ENCODE measurements at places on chromosomes 7 and 10.

GRCh38 chr10:51685768-51686167 lies 13.6 kb downstream of the CSTF2T start:
- no peak for DNase-seq

- DNase-seq = no peak
Observed at GRCh38 chr7:24143547-24143946, 140.4 kb upstream of the NPY start.

- no peak for DNase-seq
Observed at GRCh38 chr7:17159500-17160037, 138.9 kb upstream of the AHR start.

GRCh38 chr10:20287586-20287985 lies 471.4 kb downstream of the PLXDC2 start:
- no peak for DNase-seq

DNA sequence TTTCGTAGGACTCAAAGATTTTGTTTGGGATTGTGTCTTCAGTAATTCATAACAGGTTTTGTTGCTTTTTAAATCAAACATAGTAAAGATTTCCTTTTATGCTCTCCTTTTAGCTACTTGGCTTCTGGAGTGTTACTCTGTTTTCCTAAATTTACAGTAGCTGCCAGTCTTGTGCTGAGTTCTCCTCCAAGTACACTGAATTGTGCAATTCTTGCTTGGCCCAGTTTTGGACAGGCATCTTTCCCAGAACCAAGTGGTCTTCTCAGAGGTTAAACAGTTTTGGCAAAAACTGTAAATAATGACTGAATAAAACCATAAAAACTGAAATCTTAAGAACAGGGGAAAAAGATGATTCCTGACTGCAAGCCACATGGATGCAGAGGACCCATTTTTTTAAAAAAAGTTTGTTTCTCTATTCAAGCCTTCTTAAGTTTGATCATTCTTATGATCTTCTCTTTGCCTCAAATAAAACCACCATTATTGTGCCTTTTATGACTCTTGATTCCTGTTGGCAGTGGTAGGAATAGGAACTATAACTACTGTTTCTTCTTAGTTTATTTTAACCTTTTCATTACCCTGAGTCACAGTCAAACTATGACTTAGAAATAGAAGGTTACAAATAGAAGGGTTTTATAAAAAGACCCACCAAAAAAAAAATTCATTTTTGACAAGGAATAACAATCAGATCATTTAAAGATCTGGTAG lies 88.0 kb downstream of the MDFIC start:
- no peak for DNase-seq

- no peak for DNase-seq
Observed at GRCh38 chr10:62093863-62094291, 174.8 kb downstream of the RTKN2 start.

DNA sequence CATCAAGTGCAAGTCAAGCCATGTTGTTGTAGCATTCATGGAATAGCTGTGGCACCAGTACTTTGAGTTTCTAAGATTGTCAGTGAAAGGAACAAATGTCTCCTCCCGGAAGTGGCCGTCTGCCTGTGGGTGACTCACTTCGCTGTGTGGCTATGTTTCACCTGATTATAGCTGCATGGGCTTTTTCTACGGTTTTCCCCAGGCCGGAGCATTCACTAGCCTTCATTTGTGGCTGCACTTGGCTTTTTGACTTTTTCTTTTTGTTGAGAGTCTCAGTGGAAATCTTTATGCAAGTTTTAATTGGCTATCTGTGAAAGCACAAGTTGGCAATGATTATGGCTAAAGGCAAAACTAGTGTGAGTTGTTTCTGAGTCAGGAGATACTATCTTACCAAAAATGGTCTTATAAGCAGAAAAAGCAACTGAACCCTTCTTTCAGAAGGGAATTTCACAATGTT lies 35.0 kb downstream of the SRI start:
- no peak for DNase-seq

DNA sequence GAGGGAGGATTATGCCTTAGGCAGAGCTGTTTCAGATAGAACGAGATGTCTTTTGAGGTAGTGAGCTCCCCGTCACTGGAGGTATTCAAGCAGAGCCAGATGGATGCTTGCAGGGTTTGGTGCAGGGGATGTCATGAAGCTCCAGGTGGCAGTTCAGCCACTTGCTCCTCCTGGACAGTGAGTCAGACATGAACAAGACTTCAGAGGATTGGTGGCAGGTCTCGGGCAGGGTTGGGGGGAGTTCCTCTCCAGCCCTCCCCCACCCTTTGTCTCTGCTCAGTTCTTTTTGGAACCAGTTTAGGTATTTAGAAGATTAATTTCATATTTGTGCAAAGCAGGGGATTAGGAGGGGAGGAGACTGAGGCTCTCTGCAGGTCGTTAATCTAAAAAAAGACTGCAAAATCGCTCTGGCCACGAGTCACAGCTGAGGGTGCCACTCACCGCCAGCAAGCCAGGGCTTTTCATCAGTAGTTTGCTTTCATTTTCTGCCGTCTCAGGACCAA lies 21.5 kb upstream of the MYL10 start:
- no peak for DNase-seq

GRCh38 chr10:24174014-24174413 lies 34.9 kb upstream of the KIAA1217 start:
- no peak for DNase-seq

DNA sequence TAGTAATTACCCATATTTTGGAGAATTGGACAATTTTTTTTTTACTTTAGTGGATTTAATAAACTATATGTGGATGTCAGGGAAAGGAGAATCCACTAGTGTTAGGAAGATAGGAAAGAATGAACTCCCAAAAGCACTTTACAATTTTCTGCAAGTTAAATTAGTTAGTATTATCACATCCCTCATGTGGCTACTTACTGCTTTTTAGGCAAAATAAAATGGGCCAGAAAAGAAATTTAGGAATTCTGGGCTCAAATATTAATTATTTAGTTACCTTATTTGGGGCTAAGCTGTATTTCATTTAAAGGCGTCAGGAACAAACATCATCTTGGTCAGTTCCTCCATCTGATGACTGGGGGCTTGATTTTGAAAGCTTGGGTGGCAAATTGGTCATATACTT lies 4.8 kb upstream of the CUX1 start:
- DNase-seq = no peak

DNA sequence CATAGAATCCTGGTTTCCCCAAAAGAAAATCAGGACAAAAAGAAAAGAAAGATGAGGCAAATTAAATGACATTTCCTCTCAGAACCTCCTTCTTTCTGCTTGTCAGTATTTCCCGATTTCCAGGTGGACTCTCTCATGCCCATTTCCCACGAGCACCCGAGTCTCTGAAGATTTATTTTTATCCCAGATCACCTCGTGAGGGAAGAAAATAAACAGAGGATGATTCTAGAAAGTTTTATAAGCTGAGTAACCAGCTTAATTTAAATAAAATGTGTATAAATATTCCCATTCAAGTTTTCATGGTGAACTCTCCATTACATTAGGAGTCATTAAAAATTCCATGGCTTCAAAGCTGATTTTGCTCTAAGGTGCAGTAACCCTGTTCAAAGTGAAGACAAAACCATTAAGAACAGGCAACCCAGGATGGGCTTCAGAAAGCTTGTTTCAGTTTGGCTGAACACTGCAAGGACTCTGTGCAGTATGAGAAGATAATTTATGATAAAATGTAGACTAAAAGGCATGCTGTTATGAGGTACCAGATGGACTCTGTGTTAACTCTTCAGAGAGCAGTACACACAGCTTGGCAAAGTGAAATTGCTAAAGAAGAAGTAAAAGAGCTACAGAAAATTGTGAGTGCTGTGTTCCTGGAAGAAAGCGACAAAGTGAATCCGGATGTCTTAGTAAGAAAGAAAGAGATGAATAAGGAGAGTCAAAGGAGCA lies 521.3 kb upstream of the LRRN3 start:
- no peak for DNase-seq

GRCh38 chr7:121102619-121103018 lies 114.1 kb downstream of the CPED1 start:
- no peak for DNase-seq

DNA sequence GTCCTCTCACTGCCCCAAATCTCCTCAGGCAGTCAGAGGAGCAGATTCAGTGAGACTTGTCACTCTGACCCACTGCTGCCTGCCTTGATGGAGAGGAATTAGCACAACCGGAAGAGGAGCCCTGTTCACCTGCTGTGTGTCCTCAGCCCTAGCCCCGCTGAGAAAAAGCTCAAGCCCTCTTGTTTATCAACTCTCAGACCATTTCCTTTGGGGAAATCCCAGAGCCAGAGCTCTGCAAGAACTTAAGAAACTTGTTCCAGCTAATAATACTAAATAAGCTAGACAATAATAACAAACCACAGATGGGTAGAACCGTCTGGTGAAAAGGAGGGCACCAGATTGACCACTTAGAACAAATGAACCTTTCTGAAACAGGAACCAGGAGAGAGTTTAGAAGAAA lies 37.7 kb upstream of the ITGB1 start:
- no peak for DNase-seq

GRCh38 chr10:78777867-78778266 lies 290.9 kb upstream of the ZMIZ1 start:
- DNase-seq = no peak

- no peak for DNase-seq
Observed at GRCh38 chr7:115822380-115822779, 208.2 kb downstream of the TFEC start.

- DNase-seq = no peak
Observed at GRCh38 chr7:106864298-106865081, 592 bp upstream of the PIK3CG start.

DNA sequence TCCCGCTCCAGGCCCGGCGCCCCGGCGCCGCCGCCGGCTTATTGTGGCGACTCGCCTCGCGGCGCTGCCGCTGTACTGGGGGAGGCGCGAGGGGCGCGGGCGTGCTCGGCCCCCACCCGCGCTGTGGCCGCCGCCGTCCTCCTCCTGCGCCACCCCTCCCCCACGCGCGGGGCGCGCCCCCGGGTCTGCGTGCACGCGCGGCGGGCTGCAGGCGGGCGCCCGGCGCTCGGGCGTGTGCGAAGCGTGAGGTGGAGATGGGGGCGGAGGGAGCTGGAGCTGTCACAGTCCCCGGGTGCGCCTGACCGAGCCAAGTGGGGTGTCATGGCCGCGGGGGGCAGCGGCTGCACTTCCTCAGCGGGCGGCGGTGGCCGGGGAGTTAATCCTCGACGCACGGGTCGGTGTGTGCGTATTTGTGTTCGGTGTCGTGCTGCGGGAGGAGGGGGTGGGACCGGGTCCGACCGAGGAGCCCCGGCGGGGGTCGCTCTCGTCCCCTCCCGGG lies 672 bp downstream of the LCOR start:
- no peak for DNase-seq

- no peak for DNase-seq
Observed at GRCh38 chr7:117530390-117530789, 50.6 kb downstream of the CFTR start.

GRCh38 chr10:7436490-7437100 lies 25.8 kb upstream of the SFMBT2 start:
- no peak for DNase-seq

DNA sequence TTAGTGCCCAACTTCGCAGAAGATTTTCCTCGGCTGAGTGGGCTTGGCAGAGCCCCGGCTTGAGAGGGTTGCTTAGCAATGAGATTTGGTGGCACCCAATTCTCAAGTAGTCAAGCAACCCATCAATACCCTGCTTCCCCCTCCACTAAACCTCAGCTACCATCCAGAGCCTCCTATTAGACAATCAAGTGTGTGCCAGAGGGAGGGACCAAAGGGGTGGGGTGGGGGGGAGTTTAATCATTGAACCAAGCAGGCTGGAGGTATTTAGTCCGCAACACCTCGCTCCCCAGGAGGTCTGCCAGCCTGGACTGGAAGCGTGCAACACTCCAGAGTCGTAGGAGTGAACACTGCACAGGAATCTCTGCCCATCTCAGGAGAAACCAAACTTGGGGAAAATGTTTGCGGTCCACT lies at the start of gene HKDC1:
TSS of gene HKDC1 (plus strand) at position 292 of the 411 bp plus-strand sequence. CDS start at position 396, 104 bp downstream.
- no peak for DNase-seq

- no peak for DNase-seq
Observed at GRCh38 chr10:10644008-10644646, 373.5 kb upstream of the CELF2 start.

DNA sequence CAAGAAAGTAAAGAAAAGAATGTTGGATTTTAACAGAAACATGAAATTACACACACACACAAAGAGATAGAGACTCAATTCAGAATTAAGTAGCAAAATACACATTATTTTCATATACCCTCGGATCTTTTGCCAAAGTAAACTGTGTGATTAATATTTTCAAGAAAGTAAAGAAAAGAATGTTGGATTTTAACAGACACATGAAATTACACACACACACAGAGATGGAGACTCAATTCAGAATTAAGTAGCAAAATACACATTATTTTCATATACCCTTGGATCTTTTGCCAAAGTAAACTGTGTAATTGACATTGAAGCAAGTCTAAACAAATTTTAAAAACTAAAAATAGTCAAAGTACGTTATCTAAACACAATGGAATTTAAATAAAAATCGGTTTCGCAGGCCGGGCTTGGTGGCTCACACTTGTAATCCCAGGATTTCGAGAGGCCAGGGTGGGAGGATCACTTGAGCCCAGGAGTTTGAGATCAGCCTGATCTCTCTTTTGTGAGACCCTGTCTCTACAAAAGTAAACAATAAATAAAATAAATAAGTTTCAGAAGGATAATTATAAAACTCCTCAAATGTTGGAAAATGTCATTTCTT lies 337.3 kb upstream of the MAGI2 start:
- no peak for DNase-seq

- no peak for DNase-seq
Observed at GRCh38 chr7:26087321-26088091, 64.5 kb upstream of the NFE2L3 start.

DNA sequence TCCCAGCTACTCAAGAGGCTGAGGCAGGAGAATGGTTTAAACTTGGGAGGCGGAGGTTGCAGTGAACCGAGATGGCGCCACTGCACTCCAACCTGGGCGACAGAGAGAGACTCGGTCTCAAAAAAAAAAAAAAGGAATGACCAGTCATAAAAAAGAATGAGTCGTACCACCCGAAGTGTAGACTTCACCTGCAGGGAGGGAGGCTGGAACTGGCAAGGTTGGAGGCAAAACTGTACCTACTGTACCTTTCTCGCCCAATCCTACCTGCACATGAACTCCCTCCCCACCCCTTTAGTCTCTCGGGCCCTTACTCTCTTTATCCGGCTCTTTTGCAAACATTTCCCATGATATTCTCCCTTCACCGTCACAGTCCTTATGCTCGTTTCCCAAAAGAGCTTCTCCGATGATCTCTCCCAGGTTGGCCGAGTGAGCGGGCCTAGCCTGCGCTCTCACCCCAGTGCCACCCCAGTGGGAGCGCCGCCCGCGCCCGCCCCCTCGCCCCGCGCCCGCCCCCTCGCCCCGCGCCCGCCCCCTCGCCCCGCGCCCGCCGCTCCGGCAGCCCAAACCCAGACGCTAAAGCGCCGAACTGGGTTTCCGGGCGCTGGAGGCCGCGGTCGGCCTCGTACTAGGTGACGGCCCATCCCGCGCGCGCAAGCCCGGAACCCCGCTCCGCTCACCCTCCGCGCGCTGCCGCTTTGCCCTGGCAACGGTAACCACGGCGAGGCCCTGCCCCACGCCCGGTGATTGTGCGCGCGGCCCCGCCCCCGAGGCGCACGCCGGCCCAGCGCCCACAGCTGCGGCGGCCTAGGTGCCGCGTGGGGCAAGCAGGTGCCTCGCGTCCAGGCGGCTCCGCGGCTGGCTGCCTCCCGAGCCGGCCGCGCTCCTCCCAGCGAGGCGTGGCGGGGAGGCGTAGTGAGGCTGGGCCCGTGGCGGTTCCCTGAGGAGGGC lies at the start of gene SMKR1:
TSS of gene SMKR1 (plus strand) at position 772 of the 948 bp plus-strand sequence. CDS start 294 bp downstream, outside the sequence.
- peak; percentile 49 for DNase-seq

GRCh38 chr7:30799206-30799975 lies 28.2 kb downstream of the MINDY4 start:
- DNase-seq = no peak

- DNase-seq = no peak
Observed at GRCh38 chr7:152383341-152384234, 52.2 kb downstream of the KMT2C start.
